ENCODE measurements at places on chromosomes 6 and 20. TPM values are rescaled to one million over a fixed set of nuclear protein-coding genes. Genes with fewer than 3 reads are reported as not detected.

The XKR7 gene
- total RNA-seq: not detected

The TXLNB gene
- 1.9 TPM for total RNA-seq

The DYNLT1 gene
- 157 TPM for total RNA-seq

The TRIM10 gene
- not detected for total RNA-seq

The LST1 gene
- total RNA-seq: 0.09 TPM

The RAET1L gene
- not detected for total RNA-seq

The PSMF1 gene
- 19.1 TPM for total RNA-seq

The PRL gene
- not detected for total RNA-seq

The SYNDIG1 gene
- total RNA-seq: not detected

The HLA-DRA gene
- total RNA-seq: 0.17 TPM

The TBXT gene
- total RNA-seq: not detected

The IL17A gene
- total RNA-seq: not detected

The BANF2 gene
- not detected for total RNA-seq

The VSTM2L gene
- 0.32 TPM for total RNA-seq

The OLIG3 gene
- not detected for total RNA-seq

The ARMC12 gene
- total RNA-seq: 0.32 TPM

The SCUBE3 gene
- total RNA-seq: 2.8 TPM

The C2 gene
- 2.0 TPM for total RNA-seq

The EBF4 gene
- 0.16 TPM for total RNA-seq

The BPIFB1 gene
- not detected for total RNA-seq

The LAMA2 gene
- 204 TPM for total RNA-seq

The MACROD2 gene
- 0.63 TPM for total RNA-seq

The TNF gene
- not detected for total RNA-seq

The CLPSL1 gene
- not detected for total RNA-seq
